Activated CD8-positive, alpha-beta memory T cell treated with anti-CD3 and anti-CD28 coated beads for 1 hour (primary cell): ENCODE measurements at places on chromosomes 6 and 20.

GRCh38 chr6:540490-540889 lies 116.4 kb downstream of the HUS1B start:
- no peak for DNase-seq

GRCh38 chr20:37285664-37286374 lies 3.6 kb upstream of the MANBAL start:
- DNase-seq = no peak

DNA sequence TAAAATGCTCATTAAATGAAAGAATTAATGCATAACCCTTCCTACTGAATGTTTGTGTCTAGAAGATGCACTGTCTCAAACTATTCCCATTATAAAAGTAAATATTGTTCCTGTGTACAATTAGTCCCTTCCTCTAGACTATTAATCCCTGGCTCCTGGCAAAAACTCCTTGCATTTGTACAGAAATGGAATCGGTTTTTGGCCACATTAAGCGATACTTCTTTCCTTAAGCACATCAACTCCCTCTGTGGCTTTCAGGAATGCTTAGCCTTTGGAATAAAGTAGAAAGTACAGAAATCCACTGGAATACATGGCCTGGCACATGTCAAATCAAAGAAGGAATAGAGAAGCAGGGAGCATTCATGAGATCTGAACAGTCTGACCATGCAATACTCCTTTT lies 179.8 kb downstream of the GMPR start:
- no peak for DNase-seq

GRCh38 chr6:112929641-112930040 lies 582.5 kb downstream of the RFPL4B start:
- no peak for DNase-seq

GRCh38 chr6:111920578-111920977 lies 47.3 kb upstream of the FYN start:
- no peak for DNase-seq

GRCh38 chr6:159444056-159444760 lies 248.8 kb downstream of the SOD2 start:
- no peak for DNase-seq

GRCh38 chr20:1722513-1723050 lies 65.0 kb upstream of the SIRPG start:
- no peak for DNase-seq

GRCh38 chr6:12291839-12292604 lies 1.9 kb downstream of the EDN1 start:
- DNase-seq = no peak

DNA sequence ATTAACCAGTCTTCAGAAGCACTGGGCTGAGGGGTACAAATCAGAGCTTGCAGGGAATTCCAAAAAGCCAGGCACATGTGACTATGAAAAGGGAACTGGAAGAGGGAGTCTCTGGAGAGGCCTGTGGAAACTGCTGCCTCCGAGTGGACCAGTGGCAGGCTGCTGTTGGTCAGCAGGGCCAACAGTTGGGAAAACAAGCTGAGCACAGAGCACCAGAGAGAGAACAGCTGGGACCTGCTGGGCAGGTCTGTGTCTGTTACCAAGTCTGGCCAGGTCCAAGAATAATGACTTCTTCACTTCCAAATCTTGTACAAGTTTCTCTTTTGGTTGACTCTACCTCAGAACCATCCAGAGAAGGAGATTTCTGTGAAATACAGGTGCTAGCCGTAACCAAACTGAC lies 81.4 kb downstream of the LIN28B start:
- no peak for DNase-seq
